ENCODE measurements at places on chromosomes 7 and 10.

DNA sequence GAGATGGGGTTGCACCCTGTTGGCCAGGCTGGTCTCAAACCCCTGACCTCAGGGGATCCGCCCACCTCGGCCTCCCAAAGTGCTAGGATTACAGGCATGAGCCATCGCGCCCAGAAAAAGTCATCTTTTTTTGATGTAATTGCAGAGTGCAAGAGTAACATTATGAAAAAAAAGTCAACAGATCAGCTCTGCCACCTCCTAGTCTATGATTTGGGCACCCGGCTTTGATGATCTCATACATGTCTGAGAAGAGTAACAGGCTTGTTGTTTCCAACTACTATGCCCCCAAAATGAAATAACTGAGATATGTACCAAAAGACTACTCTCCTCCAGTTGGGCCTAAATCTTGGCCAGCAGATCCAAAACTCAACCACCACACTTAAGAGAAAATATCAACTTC lies 40.8 kb downstream of the VOPP1 start:
- peaks cover 59% of the 10 kb centered on the region for H3K4me1 ChIP-seq
- peaks cover 10% of the 10 kb centered on the region for H3K27me3 ChIP-seq
- no peak for DNase-seq
- no peak overlapping the region for H3K27ac ChIP-seq
- H3K4me3 ChIP-seq = no peak overlapping the region

- H3K27ac ChIP-seq = no peak overlapping the region
- no peak overlapping the region for H3K4me3 ChIP-seq
- H3K4me1 ChIP-seq = no peaks in the 10 kb centered on the region
- no peaks in the 10 kb centered on the region for H3K27me3 ChIP-seq
- DNase-seq = no peak
Observed at GRCh38 chr7:114659409-114660125, 245.0 kb downstream of the FOXP2 start.

DNA sequence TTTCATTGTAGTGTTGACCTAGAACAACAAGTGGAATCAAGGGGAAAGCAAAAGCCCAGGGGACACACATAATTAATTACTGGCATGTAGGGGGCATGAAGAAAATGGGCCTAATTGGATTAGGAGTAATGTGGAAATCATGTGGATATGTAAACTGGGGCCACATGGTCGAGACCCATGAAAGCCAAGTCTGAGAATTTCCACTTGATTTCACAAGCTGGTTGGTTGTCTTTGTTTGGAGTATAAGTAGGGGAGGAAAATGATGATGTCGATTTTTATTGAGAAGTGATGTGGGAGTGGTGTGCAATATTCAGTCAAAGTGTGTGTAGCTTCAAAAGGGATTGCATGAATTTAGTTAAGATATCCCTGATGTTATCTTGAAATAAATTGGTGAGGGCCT lies 131.8 kb downstream of the LRRC4 start:
- H3K27me3 ChIP-seq = no peaks in the 10 kb centered on the region
- peaks cover 6% of the 10 kb centered on the region for H3K36me3 ChIP-seq
- peaks cover 12% of the 10 kb centered on the region for H3K4me1 ChIP-seq
- no peak for DNase-seq
- H3K27ac ChIP-seq = no peak overlapping the region
- H3K4me3 ChIP-seq = no peak overlapping the region

GRCh38 chr7:2670720-2671391 lies 17.1 kb upstream of the AMZ1 start:
- no peak overlapping the region for H3K27ac ChIP-seq
- no peak overlapping the region for H3K4me3 ChIP-seq
- peaks cover 43% of the 10 kb centered on the region for H3K27me3 ChIP-seq
- peaks cover 11% of the 10 kb centered on the region for H3K4me1 ChIP-seq
- DNase-seq = peak; percentile 80

DNA sequence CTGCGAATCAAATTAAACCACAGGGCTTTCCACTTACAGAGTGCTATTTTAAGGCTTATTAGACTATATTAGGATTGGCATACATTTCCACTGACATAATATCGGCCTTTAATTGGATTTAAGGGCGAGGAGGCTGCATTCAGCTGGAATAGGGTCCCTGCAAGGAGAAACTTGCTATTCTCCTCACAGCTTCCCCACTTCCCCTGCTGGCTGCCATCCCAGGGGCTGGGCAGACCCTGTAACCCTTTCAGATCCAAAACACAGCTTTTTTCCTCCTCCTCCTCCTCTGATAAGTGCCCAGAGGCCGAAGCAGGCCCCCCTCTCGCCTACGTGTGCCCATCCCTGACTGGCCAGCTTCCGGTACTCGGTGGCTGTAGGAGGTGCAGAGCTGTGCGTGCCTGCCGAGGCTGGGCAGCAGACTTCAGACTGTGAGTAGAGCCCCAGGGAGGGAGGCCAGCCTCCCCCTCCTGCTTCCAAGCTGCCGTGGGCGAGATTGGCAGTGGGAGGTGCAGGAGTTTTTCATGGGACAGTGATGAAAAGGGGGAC lies 224.2 kb downstream of the PLXNA4 start:
- H3K4me3 ChIP-seq = no peak overlapping the region
- no peaks in the 10 kb centered on the region for H3K4me1 ChIP-seq
- H3K27ac ChIP-seq = no peak overlapping the region
- H3K36me3 ChIP-seq = no peaks in the 10 kb centered on the region
- DNase-seq = no peak
- H3K27me3 ChIP-seq = peaks cover 54% of the 10 kb centered on the region

DNA sequence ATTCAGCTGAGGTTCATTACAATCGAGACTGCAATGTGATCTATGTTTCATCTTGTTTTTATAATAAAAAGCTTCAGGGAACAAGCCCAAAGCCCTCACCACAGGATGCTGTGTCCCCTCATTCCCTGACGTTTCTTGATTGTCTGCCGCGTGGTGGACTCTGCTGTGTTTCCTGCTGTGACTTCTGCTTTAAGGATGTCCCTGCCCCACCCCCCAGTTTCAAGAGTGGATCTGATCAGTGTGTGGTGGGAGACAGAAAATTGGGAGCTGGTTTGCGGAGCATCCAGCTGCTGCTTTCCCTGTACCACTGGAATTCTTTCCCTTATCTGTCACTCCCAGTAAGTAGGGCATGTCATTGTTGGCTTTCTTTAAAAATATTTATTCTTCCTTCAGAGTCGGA lies 86.2 kb downstream of the CREM start:
- DNase-seq = no peak
- no peak overlapping the region for H3K27ac ChIP-seq
- H3K27me3 ChIP-seq = no peaks in the 10 kb centered on the region
- no peak overlapping the region for H3K4me3 ChIP-seq
- peaks cover 53% of the 10 kb centered on the region for H3K36me3 ChIP-seq

DNA sequence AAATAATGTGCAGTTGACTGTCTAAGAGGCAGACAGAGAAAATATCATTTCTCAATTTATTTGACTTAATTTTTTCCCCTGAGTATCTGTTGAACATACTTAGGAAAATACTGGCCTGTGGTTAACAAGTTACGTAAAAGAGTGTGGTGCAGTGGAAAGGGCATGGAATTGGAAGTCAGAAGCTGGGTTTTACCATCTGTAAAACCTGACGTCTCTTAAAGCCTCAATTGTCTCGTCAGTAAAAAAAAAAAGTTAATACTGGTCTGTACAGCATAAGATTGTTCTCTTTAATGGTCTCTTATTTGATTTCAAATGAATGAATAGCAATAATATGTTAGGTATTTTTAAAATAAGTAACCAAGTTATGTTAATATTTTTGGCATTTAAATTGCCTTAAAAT lies 67.8 kb downstream of the PHTF2 start:
- H3K36me3 ChIP-seq = peaks cover 19% of the 10 kb centered on the region
- H3K27me3 ChIP-seq = no peaks in the 10 kb centered on the region
- DNase-seq = no peak
- no peak overlapping the region for H3K4me3 ChIP-seq

DNA sequence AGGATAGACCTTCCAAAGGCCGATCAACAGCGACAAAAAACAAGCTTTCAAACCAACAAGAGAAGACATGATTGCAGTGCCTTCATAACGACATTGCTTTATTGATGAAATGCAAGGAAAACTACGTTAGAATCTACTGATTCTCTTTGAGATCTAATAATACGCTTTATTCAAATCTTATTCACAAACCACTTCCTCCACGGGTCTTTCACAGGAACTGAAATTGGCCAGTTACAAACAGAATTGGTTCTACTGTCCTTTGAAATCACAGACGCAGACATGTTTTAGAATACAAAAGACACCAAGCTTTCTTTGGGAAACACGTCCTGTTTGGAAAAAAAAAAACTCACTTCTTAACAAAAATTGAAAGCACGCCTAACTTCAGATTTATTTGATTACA lies 74.7 kb upstream of the SEPHS1 start:
- no peak overlapping the region for H3K4me3 ChIP-seq
- H3K36me3 ChIP-seq = no peaks in the 10 kb centered on the region
- H3K27ac ChIP-seq = no peak overlapping the region

- no peak for DNase-seq
- H3K27ac ChIP-seq = no peak overlapping the region
- no peaks in the 10 kb centered on the region for H3K4me1 ChIP-seq
- no peaks in the 10 kb centered on the region for H3K36me3 ChIP-seq
- H3K4me3 ChIP-seq = no peak overlapping the region
Observed at GRCh38 chr10:61024856-61025201, 80.8 kb upstream of the RHOBTB1 start.

DNA sequence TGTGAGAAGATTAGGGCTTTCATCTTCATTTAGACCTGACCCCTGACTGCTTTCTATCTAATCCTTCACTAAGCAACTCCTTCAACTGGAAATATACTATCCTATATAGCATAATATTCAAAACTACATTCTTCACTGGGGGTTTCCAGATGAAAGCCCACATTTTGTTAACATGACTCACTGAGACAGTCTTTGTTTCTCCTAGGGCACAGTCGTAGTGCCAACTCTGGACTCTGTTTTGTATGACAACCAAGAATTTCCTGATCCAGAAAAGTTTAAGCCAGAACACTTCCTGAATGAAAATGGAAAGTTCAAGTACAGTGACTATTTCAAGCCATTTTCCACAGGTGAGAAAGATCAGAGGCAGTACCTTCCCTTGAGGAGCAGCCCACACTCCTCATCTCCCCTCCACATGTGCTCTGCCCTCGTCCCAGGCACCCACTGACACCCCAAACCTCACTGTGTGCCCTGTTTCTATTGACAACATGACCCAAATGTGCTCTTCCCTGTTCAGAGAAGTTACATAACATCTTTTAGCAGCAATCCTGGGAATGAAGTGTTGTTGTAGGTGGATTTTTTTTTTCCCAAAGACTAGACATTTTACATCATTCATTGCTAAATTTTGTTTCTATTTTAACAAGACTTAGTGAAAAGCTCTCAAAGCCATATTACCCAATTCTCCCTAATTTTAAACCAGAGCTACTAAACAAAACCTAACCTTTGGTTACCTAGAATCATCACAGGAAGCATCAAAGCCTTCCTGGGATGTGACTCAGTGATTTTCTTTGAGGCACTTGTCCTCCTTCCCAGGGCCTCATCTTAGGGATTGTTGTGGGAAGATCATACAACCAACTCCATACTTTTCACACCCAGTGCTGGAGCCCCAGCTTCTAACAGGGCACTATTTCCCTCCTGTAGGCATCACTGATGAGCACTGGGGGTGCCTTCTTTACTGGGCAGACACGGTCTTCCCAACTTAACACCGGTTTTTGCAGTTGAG lies 10.7 kb downstream of the CYP2E1 start:
- no peaks in the 10 kb centered on the region for H3K4me1 ChIP-seq
- H3K4me3 ChIP-seq = no peak overlapping the region
- no peak for DNase-seq
- H3K27me3 ChIP-seq = peaks cover 10% of the 10 kb centered on the region
- H3K36me3 ChIP-seq = no peaks in the 10 kb centered on the region
- H3K27ac ChIP-seq = no peak overlapping the region

GRCh38 chr7:25454562-25455041 lies 226.3 kb upstream of the NPVF start:
- H3K27me3 ChIP-seq = peaks cover 5% of the 10 kb centered on the region
- H3K4me1 ChIP-seq = no peaks in the 10 kb centered on the region
- no peak overlapping the region for H3K27ac ChIP-seq
- DNase-seq = no peak
- H3K36me3 ChIP-seq = no peaks in the 10 kb centered on the region

GRCh38 chr10:32141018-32141807 lies 85.0 kb upstream of the KIF5B start:
- no peak overlapping the region for H3K4me3 ChIP-seq
- H3K4me1 ChIP-seq = peaks cover 7% of the 10 kb centered on the region
- no peak for DNase-seq
- peaks cover 3% of the 10 kb centered on the region for H3K27me3 ChIP-seq

GRCh38 chr10:79162861-79163665 lies 94.3 kb downstream of the ZMIZ1 start:
- no peak for DNase-seq
- H3K27ac ChIP-seq = no peak overlapping the region
- no peak overlapping the region for H3K4me3 ChIP-seq
- no peaks in the 10 kb centered on the region for H3K4me1 ChIP-seq
- H3K36me3 ChIP-seq = no peaks in the 10 kb centered on the region

DNA sequence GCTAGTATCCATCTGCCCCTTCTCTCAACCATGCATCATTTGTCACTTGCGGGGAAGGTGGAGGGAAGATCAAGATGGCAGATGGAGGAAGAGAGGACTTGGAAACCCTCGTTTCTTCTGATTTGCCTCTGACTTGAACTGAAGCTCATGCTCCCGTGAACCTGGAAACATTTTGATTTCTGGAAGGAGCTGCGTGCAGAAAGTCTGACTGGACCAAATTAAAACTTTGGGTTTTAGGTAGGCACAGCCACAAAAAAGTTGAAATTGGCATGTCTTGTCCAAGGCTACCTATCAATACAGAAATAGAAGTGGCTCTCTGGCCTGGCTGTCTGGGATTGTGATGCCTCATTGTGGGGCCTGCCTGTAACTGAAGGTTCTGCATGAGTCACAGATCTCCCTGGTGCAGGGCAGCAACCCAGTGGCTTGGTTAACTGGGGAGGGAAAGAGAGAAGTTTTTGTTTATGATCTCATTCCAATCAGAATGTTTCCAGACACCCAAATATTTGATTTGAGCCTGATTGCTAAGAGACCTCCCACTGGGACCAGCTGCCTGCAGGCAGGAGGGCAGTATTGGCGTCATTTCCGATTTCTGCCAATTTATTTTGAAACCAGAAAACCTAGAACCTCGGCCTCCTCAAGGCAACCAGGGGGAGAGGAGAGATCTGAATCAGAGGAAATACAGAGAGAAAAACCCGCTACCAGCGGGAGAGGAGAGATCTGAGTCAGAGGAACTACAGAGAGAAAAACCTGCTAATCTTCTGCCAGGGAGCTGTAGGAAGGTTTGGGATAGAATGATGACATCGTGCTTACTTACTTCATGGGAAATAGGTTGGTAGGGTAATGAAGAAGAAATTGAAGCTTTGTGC lies 363.6 kb downstream of the ANKRD30A start:
- no peaks in the 10 kb centered on the region for H3K4me1 ChIP-seq
- H3K4me3 ChIP-seq = no peak overlapping the region
- H3K27me3 ChIP-seq = no peaks in the 10 kb centered on the region
- no peak overlapping the region for H3K27ac ChIP-seq

GRCh38 chr10:82206831-82207230 lies 331.8 kb downstream of the NRG3 start:
- H3K36me3 ChIP-seq = no peaks in the 10 kb centered on the region
- H3K27ac ChIP-seq = no peak overlapping the region
- DNase-seq = no peak
- H3K27me3 ChIP-seq = no peaks in the 10 kb centered on the region
- no peaks in the 10 kb centered on the region for H3K4me1 ChIP-seq
